ENCODE measurements at places on chromosomes 12 and 14. TPM values are rescaled to one million over a fixed set of nuclear protein-coding genes. Genes with fewer than 3 reads are reported as not detected.
A peak's percentile ranks its signal among the peaks of the same experiment; 100 is the strongest.

Gene SALL2
- 3.8 TPM for total RNA-seq

Gene ATL1
- total RNA-seq: 1.1 TPM

Gene SLC6A12
- total RNA-seq: 4.0 TPM

Gene GPR132
- 0.20 TPM for total RNA-seq

Gene FAM181A
- total RNA-seq: not detected

Gene C14orf119
- total RNA-seq: 31.8 TPM

DNA sequence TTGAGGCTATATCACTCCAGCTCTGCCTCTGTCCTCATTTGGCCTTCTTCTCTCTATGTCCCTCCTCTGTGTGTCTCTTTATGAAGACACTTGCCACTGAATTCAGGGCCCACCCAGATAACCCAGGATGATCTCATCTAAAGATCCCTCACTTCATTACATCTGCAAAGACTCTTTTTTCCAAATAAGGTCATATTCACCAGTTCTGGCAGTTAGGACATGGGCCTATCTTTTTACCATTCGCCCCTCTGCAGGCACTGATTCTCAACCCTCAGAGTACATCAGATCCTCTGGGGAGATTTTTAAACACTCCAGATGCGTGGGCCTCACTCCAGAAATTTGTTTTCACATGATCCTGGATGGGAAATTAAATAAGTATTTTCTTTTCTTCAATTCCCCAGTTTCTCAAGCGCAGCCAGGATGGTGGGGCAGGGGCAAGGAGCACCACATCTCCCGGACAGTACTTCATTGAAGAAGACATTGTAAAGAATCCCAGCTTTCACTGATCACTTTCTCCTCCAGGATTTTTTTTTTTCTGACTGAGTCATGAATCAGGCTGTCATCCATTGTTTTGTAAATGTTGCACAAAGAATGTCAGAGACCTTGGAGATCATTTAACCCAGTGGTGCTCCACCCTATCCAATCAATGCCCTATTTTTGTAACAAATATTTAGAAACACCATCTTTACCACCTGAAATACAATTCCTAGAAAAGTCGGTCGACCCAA lies 27.4 kb downstream of the CRACR2A start:
- no peak for DNase-seq

DNA sequence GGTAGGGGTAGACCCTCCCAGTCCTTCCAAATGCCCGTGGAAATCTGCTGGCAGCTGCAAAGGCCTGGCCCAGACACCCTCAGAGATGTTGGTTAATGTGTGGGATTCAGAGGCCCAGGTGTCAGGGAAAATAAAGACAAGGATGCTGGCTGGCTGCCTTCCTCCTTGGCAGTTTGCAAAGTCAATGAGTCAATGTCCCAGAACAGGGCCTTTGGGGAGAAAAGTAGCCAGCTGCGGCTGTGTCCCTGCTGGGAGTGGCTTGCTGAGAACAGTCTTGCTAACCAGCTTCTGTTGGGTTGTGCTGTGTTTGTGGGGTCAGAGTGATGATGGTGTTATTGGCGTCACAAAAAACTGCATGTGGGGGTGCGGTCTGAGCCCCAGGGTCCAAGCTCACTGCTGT lies 29.2 kb downstream of the GLRX5 start:
- no peak for DNase-seq

DNA sequence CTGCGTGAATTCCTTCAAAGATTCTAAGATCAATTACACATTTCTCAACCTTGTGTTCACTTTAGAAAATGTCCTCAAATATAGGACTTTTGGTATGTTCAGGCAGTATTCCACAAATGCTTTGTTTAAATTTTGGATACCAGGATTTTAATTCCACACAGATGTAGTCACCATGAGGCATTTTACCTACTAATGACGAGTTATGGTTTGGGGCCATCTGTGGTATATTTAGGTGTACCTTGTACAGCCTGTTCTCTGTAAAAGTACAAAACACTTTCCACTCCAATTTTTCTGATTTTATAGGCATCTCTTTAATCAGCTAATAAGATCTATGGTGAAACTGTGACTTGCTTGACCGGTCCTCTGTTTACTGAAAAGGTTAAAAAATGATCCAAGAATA lies 275.7 kb upstream of the PRICKLE1 start:
- DNase-seq: no peak

GRCh38 chr12:124464062-124464461 lies 103.3 kb downstream of the NCOR2 start:
- DNase-seq: no peak

- no peak for DNase-seq
Measured at GRCh38 chr12:126451809-126452208, 1386.6 kb downstream of the AACS start.

DNA sequence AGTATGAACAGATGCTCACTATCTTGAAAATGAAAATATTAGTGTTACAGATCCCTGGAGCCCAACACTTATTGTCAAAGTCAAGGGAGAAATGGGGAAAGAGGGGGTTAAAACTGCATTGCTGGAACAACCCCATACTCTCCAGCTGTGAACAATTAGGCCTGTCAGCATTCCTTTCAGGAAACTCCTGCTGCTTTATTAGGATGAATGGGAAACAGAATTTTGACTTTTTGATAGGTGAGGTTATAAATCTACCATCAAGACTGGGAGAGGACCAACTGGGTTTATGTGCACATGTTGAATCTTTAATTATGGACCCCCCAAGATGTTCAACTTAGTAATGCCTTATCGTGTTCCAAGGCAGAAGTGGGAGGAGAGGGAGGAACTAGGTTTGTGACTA lies 85.0 kb downstream of the TMTC1 start:
- no peak for DNase-seq

DNA sequence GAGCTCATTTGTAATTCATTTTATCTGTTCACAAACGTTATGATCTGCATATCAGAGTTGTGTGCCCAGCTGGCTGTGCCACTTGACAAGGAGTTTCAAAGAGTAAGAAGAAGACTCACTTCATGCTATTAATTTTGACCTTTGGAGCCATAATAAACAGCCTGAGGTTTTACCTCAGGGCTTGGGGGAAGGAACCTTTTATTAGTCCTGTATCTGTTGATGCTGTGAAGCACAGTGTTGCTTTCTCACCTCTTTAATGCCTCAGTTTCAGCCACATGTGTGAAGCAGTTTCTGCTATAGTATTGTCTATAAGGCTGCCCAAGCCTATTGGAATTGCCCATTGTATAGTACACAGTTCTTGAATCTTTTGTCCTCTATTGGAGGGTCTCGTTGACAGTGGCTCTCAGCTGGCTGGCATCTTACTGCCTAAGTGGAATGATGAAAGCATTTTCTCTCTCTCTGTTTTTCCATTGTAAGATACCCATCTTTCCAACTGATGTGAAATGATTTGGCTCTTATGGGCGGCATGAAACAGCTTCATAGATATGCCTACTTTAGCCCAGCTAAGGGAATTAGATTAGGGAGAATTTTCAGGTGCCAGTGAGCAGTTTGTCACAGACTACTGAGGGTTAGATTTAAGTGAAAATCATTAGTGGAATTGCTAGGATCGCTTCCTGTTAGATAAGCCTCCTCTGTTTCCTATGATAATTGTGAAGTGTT lies 34.7 kb downstream of the GPATCH2L start:
- no peak for DNase-seq

- no peak for DNase-seq
Measured at GRCh38 chr12:49491823-49492222, 47.0 kb upstream of the KCNH3 start.

GRCh38 chr14:58787592-58787991 lies 149.8 kb downstream of the DACT1 start:
- DNase-seq: no peak

DNA sequence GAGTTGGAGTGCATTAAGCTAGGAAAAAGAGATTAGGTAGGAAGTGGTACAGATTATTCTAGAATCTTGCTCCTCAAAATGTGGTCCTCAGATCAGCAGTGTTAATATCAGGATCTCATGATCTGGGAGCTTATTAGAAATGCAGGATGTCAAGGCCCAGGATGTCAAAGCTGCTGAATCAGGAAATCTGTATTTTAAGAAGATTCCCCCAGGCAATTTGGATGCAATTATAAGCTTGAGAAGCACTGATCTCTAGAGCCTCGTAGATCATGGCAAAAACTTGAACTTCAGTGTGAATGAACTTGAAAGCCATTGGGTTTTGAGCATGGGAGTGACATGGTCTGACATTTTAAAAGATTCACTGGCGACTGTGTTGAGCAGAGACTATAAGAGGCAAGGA lies 6.6 kb downstream of the NCAPD2 start:
- DNase-seq: no peak

GRCh38 chr12:2973566-2973965 lies 14.4 kb downstream of the TEAD4 start:
- DNase-seq: no peak

DNA sequence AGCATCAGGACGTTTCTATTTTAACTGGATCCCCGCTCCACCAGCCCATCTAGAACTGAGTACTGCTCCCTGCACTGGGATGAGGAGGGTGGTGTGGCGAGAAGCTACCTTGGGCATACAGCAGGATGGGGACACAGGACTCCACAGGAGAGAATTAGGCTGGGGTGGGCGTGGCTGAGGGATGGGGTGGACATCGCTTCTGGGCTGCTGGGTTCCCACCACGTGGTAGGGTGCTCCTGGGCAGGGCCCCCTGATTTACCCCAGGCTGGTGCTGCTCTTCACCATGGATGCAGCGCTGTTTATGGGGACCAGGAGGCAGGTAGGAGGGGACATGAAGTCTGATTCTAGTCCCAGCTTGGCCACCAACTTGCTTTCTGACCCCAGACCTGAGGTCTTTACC lies 41.9 kb downstream of the VDR start:
- no peak for DNase-seq

GRCh38 chr14:47278233-47278842 lies 397.1 kb downstream of the MDGA2 start:
- peak; percentile 41 for DNase-seq

GRCh38 chr12:121776190-121777098 lies 17.0 kb downstream of the RHOF start:
- peak; percentile 89 for DNase-seq

- DNase-seq: no peak
Measured at GRCh38 chr12:131766382-131767107, 55.7 kb downstream of the SFSWAP start.

DNA sequence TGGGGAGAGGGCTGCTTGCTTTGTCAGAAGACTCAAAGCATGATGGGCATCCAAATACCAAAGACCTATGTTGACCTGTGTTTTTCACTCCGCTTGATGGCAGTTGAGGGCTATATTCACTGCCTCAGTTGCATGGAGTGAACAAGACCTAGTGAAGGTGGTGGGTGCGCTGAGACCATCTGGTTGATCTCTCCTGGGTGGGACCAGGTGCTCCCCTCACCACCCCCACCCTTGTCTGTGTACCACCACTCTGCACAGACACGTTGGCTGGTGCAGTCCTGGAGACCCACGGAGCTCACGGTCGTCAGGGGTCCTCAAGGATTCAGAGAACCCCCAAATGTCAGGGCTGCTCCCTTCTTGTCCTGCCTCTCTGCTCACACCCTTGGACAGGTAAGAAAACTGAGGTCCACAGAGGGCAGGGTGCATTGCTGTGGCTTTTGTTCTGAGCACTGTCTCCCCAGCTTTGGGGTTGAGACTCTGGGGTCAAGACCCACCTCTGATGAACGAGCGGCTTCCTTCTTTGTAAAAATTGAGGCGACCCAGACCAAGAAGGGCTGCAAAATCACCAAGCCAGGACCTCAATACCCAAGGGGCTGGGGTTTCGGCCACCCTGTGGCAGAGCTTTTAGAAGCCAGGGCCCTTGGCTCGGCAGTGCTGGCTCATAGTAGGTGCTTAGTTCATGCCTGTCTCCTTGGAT lies 166.3 kb upstream of the RTL1 start:
- DNase-seq: peak; percentile 4

- no peak for DNase-seq
Measured at GRCh38 chr12:85279449-85280164, 413 bp upstream of the ALX1 start.

DNA sequence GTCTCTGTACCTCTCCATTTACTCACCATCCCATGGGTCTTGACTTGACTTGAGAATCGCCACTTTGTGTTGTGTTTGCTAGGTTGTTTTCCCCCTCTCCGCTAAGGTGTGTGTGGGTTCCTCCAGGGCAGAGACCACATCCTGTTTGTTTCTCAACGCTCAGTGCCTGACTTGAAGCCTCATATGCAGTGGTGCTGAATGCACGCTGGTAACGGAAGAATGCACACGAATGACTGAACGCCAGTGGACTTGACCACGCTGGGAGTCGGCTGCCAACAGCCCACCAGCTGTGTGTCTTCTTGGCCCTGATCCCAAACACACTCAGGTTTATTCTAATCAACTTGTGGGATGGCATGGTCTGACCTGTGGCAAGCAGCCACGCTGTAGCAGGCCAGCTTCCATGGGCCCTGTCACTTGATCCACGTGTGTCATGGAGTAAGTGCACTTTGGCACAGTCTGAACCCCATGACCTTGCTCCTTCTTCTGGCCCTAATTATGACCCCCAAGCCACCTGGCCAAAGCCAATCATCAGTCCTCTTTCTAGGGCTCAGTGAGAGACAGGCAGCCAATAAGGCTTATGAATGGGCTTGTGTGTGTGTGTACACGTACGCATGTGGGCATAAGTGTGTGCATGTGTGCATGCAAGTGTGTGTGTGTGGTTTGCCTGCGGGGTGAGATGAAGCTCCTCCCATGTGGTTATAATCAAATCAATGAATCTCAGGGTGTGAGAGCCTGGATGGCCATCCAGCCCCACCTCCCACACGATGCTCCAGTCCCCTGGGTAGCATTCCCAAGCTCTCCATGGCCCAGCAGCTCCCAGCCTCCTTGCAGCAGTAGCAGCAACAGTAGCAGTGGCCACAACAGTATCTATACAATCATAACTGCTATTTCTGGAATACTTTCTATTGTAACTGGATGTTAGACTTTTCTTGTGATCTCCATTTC lies 6.4 kb upstream of the TC2N start:
- peak; percentile 59 for DNase-seq

DNA sequence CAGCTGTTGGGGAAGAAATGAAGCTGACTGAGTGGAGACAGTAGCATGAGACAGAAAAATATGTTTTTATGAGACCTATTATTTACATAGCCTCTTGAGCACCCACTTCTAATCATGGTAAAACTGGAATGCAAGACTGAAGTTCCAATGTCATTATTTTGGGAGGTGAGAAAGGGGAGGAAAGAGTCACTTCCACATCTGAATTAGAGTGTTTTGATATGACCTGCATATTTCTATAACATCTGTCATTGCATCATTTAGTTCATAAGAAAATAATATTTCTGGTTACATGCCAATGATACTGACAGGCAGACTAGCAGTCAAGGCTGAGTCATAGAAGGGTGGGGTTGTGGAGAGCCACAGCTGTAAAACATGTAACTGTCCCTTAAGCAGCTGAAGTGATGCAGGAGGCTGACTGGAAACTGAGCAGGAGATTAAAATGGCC lies 26.7 kb downstream of the NTN4 start:
- DNase-seq: no peak

GRCh38 chr12:42486407-42486806 lies 103.1 kb downstream of the PRICKLE1 start:
- DNase-seq: no peak
